Activated T-cell treated with anti-CD3 and anti-CD28 coated beads, Interleukin-2, amount 50 U/mL, for 1 hour (primary cell): ENCODE measurements at places on chromosomes 1 and 21.

- DNase-seq, result no peak
Observed at GRCh38 chr1:193190096-193190744, 3.8 kb upstream of the B3GALT2 start.

DNA sequence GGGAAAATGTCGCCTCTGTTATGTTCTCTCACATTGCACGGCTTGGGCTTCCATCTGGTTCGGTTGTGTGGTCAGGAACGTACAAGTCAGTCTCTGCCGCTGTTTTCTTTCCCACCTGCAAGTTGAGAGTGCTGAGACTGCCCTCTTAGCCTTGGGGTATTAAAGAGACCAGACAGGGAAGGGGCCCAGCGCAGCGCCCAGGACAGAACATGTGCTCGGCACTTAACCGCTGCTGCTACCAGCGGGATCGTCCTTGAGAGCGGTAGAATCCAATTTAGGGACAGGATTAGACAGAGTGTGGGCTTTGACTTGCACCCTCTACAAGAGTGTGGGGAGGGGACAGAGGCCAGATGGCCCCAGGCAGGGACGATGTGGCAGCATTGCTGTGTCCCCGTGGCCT is 17.7 kb upstream of the AGPAT3 start:
- DNase-seq, result no peak

GRCh38 chr1:86382878-86383277 is 13.2 kb downstream of the ODF2L start:
- no peak for DNase-seq

- no peak for DNase-seq
Observed at GRCh38 chr1:8727809-8728213, 89.6 kb downstream of the RERE start.

- no peak for DNase-seq
Observed at GRCh38 chr1:22958556-22958955, 14.1 kb downstream of the LACTBL1 start.

- DNase-seq, result no peak
Observed at GRCh38 chr1:11350265-11350664, 77.3 kb downstream of the UBIAD1 start.

DNA sequence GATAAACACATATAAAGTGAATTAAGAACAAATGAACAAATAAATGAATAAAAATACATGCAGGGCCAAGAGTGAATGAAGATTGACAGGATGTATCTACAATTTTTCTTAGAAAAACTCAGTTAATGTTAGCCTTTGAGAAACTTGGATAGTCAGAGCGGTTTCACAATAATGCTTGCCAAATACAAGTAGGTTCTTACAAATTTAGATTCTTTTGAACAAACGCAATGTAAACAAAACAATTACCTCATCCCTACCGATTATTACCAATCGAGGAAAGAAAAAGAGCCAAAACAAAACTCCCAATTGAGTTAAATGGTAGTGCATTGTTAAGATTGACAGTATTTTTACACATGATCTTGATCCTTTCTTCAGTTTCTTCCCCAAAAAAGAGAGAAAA is 176.9 kb upstream of the DEPDC1 start:
- DNase-seq, result no peak

DNA sequence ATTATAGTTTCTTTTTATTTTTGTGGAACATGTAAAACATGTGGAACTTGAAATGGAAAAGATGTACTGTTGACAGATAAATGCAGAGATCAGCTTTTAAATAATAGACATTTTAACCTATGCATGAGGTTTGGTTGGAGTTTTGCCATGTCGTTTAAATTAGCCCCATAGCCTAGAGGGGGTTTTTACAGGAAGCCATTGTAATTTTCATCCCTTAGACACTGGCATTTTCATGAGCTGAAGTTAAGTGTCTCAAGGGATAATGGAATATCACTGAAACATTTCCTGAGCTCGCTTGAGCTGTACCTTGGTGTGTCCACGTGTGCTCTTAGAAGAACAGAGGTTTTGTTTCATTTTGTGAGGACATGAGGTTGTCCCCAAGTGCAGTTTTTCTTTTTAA is 54.2 kb downstream of the HMCN1 start:
- no peak for DNase-seq

GRCh38 chr1:156748670-156749418 is 2.6 kb downstream of the HDGF start:
- DNase-seq, result no peak

DNA sequence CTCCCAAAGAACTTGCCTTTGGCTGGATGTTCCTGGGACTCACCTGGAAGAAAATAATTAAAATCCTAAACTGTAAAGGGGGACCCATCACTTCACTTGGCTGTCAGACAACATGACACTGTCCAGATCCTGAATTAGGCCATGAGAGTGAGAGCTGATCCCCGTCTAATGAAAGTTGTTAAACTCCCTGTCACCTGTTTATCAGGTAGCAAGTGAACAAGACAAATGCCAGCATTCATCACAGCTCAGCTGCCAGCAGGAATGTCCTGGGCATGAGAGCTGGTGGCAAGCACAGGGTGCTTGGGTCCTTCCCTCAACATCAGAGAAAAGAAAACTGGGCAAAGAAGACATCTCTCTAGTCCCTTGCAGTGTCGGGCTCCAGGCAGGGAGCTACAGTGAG is 23.8 kb downstream of the PMVK start:
- DNase-seq, result no peak

DNA sequence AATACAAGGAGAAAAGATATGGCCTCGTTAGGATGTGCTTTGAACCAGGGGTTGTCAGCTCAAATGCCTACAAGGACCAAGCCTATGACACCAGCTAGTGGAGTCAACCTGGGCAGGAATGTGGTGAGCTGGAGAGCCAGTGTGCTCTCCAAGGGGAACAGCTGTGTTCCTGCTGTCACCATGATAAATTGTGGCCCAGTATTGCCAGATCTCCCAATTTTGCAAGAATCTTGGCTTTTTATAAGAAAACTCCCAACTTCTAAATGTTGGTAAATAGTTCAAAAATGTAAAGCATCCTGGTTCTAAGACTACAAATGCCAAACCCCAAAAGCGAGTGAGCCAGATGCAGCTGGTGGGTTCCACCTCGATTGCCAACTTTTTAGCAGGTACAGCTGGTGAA is 391.1 kb downstream of the PLPP3 start:
- no peak for DNase-seq

DNA sequence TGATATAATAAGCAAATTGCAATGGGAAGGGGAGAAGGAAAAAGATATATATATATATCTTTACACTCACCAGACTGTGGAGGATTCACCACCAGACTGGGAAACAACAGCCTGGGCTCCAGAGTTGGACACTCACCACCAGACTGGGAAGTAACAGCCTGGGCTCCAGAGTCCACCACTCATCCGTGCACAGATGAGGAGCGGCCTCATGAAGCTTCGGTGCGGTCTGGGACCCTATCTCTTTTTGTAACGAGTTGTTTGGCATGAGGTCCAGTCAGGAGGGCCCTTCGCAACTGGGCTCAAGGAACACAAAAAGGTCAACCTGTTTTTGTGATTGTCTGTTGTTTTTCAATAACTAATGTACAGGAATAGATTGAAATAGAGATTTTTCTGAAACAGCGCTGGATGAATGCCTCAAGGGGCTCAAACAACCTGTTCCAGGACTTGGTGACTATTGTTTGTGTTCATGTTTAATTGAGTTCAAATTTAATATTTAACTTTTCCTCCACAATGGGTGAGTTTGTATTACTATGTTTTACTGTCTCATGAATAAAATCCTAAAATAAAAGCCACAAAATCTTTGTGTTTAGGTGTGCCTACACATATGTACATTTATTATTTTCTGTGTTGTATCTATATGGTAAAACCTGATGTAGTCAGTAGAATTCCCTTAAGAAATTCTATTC is 40.1 kb downstream of the S100A10 start:
- no peak for DNase-seq

DNA sequence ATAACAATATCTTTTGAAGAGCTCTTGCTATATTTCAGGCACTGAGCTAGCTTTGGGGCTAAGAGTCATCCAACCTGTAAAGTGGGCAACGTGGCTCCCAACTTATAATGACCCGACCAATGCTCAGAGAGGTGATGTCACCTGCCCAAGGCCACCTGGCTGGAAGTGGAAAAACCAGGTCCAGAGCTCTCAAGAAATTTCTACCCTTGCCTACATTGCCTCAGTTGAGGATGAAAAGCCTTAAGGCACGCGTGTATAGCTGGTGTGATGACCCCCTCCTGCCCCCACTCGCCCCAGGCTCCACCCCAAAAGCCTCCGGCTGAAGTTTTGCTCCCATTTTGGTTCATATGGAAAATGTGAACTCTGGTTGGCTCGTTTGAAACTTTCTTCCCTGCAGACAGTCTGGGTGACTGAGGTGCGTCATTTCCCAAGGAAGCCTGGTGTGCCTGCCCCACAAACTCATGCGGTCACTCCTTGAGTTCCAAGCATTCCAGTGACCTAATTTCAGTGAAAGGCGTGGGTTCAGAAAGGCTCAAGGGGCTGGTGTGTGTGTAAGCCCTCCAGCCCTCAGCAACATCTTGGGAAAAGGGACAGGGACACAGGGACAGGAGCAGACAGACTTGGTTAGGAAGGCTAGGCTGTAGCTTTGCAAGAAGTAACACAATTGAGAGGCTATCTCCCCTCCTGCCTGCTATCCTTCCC is 20.5 kb downstream of the HTR1D start:
- no peak for DNase-seq

GRCh38 chr1:36705629-36706028 is 222.9 kb upstream of the CSF3R start:
- no peak for DNase-seq

- no peak for DNase-seq
Observed at GRCh38 chr1:35475356-35475755, 81.8 kb downstream of the KIAA0319L start.

DNA sequence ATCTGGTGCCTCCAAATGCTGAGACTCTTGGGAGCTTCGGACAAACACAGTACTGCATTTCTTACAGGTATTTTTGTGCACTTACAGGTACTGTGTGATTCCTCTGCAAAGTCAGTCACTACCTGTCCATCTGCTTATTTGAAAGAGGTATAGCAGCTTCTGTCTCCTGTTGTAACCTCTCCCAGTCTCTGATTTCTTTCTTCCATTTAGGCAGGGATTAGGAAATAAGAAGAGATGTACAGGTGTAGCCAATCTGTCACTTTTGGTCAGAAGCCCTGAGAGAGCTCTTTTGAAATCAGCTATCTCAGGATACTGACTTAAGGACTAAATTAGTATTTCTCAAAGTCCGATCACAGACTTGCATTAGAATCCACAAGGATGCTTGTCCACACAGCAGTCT is 54.0 kb downstream of the AKT3 start:
- no peak for DNase-seq

DNA sequence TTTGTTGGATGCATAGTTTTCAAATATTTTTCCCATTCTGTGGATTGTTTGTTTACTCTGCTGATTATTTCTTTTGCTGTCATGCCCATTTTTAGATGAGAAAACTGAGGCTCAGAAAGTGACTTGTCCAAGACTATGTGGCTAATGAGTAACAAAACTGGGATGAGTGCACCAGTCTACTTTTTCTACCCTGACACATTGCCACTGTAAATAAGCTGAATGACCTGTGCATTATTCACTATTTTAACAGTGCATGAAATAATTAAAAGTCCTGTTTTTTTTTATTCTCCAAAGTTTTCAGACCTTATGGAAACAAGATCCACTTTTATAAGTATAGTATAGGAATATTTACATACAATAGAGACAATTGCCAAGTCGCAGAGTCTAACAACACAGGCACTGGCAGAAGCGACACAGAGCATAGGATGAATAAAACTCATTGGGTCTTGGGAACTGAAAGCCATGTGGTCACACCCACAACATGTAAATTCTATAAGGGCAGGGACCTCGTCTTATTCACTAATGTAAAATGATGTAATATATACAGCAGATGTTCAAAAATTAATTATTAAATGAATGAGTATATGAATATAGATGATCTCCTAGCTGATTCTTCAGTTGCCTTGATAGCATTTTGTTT is 45.2 kb downstream of the HLX start:
- DNase-seq, result no peak

DNA sequence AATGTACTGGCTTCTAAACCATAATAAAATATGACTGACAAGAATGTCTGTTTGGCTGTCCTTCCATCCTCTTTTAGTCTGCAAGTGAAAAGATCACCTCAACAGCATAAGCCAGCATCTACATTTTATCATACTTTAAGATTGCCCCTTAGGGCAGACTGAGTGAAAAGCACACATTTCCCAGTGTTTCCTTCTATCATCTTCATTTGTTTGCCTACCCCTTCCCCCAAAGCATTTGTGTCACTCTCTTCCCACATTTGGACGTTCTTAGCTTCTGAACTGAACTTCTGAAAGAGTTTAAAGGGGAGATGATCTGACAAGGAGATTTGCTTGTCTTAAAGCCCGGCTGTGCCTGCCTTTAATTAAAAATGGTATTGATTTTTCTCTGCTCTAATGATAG is 322.2 kb downstream of the SPATA17 start:
- DNase-seq, result no peak

DNA sequence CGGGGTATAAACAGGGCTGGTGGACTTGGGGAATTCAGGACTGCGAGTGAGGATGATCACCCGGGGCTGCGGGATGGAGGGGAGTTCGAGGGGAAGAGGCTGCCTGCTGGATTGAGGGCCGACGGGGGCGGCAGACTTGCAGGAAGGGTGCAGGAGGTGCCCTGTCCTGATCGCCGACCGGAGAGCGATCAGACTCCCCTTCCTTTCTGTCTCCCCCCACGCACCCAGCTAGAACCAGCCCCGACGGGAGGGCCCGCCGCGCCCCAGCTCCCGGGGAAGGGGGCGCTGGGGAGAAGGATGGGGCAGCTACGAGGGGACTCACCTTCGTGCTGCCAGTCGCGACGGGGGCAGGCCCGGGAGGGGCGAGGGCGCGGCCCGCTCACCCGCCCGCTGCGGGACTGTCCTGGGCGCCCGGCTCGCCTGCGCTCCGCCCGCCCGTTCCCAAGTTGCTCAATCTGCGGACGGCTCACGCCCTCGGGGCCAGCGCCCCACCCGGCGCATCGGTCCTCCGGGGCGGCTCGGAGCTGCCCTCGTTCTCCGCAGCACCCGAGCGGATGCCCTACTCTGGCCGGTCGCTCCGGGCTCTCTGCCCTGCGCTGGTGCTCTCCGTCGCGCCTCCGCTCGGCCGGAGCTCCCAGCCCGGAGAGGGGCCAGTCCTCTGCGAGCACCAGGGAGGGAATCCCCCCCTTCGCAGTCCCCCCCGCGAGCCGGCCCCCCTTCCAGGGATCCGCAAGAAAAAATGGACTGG is at the start of gene RSPO1:
TSS of gene RSPO1 (minus strand) at position 649 of the 748 bp plus-strand sequence. CDS start 5,231 bp downstream, outside the sequence.
- no peak for DNase-seq

DNA sequence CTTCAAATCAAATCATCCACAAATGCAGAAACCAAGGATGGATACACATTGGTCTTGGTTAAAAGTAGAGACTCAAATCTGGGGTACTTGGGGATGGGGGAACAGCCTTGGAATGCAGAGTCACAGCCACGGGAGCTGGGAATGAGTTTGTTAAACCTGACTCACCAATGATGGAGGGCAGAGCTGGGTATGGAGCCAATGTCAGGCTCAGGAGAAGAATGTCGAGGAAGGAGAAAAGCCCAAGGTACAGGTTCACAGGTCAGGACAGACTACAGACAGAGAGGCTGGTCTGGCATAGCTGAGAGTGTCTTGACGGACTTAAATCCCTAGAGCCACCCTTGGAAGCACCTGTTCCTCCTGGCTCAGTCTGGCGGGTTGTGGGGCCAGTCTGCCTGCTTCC is 237.6 kb downstream of the NTNG1 start:
- no peak for DNase-seq
